NCI-H510A treated with DMSO at 0.1 percent for 48 hours (cell line): ENCODE measurements at places on chromosomes 13 and 19.

DNA sequence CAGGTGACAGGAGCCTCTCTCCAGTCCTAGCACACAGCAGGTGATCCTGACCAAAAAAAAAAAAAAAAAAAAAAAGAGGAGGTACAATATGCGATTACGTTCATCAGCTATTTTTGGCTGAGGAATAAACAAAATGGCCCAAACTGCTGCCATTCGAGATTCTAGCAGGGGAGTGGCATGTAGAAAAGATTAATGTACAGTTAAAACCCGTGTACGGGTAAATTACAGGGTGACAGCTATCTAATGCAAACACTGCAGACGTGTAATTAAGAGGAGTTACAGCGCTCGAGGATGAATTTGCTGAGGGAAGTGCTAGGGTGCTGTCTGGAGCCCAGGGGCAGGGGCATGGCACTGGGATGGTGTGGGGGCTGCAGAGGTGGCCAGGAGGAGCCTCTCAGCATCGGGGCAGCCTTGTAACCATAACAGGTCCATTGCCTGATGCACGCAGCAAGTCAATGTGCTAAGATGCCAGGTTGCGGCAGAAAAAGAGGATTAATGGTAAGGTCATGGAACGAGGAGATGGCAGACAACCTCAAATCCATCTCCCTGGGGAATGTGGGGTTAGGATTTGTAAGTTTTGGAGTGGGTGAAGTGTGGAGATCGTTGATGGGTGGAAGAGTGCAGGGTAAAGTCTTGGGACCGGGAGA lies 17.4 kb downstream of the CHST8 start:
- DNase-seq: no peak

DNA sequence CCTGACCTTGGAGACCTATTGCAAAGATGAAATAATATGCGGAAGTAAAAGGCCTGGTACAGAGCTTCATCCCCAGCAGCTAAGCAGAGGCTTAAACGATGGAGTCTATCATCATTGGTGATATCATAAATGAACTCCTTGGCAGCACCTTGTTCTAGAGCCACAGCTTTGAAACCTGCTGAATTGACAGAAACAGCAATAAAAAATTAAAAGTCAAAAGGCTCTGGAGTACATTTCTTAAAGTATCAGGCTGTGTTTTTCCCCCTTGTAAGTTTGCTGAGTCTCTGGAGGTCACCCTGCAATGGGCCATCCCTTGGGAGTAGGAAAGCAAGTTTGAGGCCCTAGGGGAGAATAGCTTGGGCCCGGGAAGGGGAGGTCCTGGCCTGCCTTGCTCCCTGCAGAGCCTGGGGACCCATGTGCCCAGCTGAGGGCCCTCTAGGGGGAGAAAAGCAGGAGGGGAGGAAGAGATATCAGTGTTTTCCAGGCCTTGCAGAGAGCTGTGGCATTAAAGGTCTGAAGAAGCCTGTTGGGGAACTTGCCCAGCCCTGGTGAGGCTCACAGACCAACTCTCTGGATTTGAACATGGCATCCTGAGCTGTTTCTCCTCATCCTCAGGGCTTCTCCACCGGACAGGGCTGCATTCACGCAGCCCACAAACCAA lies 416.1 kb downstream of the ZNF536 start:
- DNase-seq: no peak

- peak; percentile 11 for DNase-seq
Observed at GRCh38 chr19:57888560-57889231, at the start of gene ZNF814. TSS of gene ZNF814 (minus strand) at chr19:57889037. CDS start at chr19:57888802, 235 bp downstream.

- DNase-seq: no peak
Observed at GRCh38 chr19:51240866-51241265, 10.0 kb upstream of the SIGLECL1 start.

DNA sequence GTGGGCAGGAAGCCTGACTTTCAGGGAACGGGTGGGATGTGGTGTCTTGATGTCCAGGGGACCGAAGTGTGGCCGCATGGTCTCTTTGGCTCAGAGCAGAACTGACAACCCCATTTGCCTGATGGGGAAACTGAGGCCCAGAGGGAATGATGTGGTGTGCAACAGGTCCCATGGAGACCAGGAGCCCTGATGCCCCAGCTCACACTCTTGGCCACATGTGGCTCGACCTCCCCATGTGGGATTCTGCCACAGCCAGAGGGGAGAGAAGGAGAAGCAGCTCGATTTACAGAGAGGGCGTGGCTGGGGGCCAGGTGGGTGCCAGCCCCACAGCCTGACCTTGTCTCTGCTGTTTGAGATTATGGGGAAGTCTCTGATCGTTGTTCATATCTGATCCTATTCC lies 128.1 kb downstream of the TEX29 start:
- DNase-seq: no peak

DNA sequence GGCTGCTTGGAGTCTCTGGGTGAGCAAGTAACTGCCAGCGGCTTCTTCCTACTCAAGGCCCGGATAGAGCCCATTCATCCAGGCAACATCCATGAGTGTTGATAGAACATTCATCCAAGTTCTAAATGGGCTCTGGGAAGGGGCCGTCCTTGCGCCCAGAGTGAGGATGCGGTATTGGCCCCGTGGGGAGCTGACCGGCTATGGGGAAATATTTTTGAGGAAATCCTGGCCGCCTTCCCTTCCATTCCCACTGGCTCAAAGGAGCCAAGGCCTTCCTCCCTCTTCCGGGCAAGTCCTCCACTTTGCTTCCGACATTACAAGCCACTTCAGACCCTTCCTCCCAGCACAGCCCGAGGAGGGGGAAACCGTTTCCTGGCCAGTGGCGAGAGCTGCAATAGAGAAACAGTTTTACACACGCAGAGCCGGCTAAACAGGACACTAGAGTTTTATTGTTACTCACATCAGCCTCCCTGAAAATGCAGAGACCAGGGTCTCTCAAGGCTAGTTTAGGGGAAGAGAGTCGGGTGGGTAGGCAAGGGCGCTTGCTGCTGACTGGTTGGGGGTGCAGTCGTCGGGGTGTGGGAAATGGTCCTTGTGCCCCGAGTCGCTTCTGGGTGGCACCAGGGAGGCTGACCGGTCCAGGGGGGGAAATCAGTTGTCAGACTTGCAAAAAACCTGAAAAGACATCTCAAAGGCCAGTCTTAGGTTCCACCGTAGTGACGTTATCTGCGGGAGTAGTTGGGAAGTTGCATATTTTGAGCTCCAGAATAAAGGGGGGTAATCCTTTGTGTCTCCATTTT lies 37.5 kb downstream of the C13orf46 start:
- no peak for DNase-seq

GRCh38 chr13:60169239-60170031 lies 5.7 kb upstream of the DIAPH3 start:
- DNase-seq: no peak

- peak; percentile 0 for DNase-seq
Observed at GRCh38 chr13:38577048-38577447, 109.8 kb upstream of the FREM2 start.

DNA sequence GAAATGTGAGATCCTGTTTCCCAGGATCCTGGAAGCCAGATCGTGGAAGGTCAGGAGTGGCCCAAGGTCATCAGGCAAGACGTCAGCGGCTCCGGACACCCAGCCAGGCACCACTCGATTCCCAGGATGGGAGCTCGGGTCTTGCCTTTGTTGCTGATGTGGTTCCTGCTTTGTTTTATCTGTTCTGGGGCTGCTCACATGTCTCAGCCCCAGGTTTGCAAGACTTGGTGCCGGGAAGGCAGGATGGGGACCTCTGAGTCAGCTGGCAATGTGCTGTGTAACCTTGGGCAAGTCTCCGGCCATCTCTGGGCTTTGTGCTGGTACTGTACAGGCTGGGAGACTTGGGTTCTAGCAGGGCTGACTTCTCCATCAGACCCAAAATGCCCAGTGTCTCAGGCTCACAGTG lies 1.4 kb upstream of the FCHO1 start:
- no peak for DNase-seq

DNA sequence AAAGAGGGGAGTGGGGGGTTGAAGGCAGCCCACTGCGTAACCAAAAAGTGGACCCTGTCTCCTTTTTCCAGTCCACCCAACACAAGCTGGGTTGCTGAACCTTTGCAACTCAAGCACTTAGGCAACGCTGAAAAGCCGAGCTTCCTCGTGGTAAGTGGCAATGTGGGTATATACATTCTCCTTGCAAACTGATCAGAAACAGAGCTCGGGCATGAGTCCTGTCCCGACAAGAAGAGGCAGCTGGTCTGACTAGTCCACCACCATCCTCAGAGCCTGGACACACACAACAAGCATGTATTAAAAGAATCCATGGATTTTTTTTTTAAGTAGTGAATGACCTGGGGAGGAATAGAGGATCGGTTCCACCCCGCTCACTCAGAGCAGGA lies 240.6 kb upstream of the ZNF507 start:
- no peak for DNase-seq

DNA sequence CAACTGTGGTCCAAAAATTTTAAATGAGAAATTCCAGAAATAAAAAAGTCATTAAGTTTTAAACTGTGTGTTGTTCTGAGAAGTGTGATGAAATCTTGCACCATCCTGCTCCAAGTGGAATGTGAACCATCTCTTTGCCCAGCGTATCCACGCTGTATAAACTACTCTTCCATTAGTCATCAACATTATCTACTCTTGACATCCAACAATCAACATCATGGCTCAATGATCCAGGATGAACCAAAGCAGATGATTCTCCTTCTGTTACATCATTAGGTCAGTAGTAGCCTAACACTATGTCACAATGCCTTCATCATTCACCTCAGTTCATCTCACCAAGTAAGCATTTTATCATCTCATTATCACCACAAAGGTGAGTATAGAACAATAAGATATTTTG lies 55.3 kb downstream of the SUCLA2 start:
- DNase-seq: no peak

GRCh38 chr19:8357007-8357521 lies 6.9 kb upstream of the ANGPTL4 start:
- no peak for DNase-seq

DNA sequence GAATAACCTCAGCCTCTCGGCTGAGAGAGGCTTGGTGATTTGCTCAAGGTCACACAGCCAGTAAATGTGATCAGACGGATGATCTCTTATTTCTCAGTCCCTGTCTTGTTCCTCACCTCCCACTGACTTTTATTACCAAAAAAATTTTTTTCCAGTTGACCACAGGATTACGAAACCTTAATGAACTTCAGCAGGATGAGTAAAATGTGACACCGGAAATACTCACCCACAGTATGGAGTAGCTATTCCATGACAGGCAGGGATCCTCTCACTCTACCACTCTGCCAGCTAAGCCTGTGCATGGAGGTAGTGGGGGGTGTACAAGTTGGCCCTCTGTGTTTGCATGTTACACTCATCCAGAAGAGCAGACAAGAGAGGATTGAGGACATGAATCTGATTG lies 916.4 kb downstream of the UQCRFS1 start:
- no peak for DNase-seq

DNA sequence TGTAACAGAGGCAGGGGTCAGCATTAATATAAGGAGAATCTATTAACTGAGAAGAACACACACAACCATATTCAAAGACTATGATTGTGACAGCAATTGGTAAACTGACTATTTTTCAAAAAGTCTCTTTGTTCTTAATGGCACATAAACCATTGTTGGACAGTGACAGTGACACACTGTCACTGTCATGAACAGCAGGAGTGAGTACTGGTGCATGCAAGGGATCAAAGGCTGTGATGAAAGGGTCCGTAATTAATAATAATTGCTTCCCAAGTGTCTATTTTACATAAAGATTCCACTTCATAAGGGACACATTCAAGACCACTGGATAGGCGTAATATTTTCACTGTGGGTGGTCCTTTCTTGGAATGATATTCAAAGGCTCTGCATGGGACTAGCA lies 50.7 kb downstream of the LHFPL6 start:
- no peak for DNase-seq

- DNase-seq: no peak
Observed at GRCh38 chr19:54186934-54187381, 2.4 kb downstream of the MBOAT7 start.

GRCh38 chr19:3792114-3792513 lies 5.9 kb upstream of the MATK start:
- DNase-seq: no peak

- no peak for DNase-seq
Observed at GRCh38 chr13:43227721-43228120, 204.3 kb downstream of the DNAJC15 start.

DNA sequence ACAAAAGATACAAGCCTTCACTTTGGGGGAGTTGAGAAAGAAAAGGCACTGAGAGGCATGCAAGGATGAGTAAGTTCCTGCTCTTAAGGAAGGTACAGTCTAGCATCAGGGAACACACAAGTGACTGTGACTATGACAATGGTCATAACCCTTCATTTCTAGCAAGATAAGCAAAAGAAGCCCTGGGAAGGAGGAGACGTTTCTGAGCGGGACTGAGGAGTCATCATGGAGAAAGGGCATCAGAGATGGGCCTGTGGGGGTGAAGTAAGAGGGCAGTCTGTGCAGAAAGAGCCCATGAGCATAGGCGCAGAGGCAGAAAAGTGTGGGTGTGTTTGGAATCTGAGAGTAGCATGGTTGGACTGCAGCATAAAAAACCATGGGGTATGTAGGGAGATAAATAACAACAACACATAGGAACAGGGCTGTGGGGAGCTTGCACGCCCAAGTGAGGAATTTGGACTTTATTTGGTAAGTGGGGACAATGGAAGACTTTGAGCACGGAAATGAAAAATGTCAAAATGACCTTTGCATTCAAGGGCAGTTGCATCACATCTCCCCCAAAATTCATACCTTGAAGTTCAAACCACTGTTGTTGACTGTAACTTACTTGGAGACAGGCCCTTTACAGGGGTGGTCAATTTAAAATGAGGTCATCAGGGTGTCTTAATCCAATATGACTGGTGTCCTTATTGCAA lies 86.7 kb downstream of the MBNL2 start:
- no peak for DNase-seq
